ENCODE measurements at places on chromosomes 11 and 22.

- DNase-seq: no peak
- H3K4me1 ChIP-seq: peaks cover 7% of the 10 kb centered on the region
- H3K36me3 ChIP-seq: no peaks in the 10 kb centered on the region
- H3K27me3 ChIP-seq: no peaks in the 10 kb centered on the region
- no peak overlapping the region for H3K4me3 ChIP-seq
- H3K27ac ChIP-seq: no peak overlapping the region
Measured at GRCh38 chr22:34849965-34850364, 216.0 kb upstream of the ISX start.

DNA sequence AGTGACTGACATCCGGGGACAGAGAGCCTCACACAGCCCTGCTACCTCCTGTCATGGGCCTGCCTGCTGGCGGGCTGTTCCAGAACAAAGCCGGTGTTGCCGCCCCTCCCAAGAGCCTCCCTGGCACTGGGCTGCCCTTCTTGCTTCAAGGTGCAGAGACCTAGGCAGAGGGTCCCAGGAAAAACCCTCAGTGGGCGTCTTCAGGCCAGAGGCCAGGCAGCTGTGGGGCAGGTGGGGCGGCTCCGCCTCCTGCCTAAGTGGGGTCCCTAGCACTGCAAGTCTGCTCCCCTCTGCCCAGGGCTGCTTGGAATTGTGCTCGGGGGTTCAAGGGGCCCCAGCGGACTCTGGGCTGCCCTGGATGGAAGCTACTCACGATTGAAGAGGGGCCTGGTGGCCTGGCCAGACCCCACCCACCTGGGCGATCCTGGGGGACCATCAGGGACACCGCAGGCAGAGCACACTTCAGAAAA lies 20.4 kb upstream of the GNB1L start:
- H3K27ac ChIP-seq: no peak overlapping the region
- peaks cover 7% of the 10 kb centered on the region for H3K4me1 ChIP-seq
- no peaks in the 10 kb centered on the region for H3K36me3 ChIP-seq
- no peak overlapping the region for H3K4me3 ChIP-seq
- DNase-seq: no peak

DNA sequence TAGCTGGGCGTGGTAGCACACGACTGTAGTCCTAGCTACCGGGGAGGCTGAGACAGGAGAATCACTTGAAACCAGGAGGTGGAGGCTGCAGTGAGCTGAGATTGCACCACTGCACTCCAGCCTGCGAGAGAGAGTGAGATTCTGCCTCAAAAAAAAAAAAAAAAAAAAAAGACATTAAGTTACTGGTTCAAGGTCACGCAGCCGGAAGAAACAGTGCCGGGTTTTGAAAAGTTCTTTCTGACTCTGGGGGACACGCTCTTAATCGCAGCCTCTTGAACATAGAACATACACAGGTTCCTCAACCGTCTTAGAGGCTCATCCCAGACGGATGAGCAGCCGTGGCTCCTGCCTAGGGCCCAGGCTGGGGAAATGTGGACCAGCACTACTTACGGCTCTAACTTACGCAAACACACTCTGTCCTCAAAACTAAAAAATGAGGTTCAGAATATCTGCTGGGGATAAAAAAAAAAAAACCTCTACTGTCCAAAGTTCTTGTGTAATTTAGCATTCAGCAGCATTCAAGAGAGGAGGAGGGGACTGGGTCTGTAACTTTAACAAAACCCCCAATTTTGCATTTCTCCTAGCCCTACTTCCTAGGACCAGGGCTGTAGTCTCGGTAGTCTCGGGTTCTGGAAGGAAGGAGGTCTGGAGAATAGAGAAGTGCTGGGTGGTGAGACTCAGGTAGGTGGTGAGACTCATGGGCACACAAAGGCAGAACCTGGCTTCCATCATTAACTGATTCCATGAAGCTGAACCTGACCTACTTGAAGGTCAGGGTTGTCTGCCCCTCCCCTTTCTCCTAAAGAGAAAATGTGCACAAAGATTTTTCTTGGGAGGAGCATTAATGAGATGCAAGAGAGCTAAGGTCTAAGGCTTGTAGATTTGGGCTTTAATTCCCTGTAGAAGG lies 6.0 kb downstream of the SPTBN2 start:
- no peak overlapping the region for H3K4me3 ChIP-seq
- DNase-seq: no peak
- H3K27me3 ChIP-seq: peaks cover 39% of the 10 kb centered on the region
- H3K4me1 ChIP-seq: peaks cover 10% of the 10 kb centered on the region
- no peaks in the 10 kb centered on the region for H3K36me3 ChIP-seq

GRCh38 chr11:133019545-133020371 lies 512.5 kb downstream of the OPCML start:
- no peak for DNase-seq
- no peaks in the 10 kb centered on the region for H3K27me3 ChIP-seq
- H3K4me1 ChIP-seq: no peaks in the 10 kb centered on the region
- H3K27ac ChIP-seq: no peak overlapping the region
- H3K4me3 ChIP-seq: no peak overlapping the region

- no peak overlapping the region for H3K4me3 ChIP-seq
- DNase-seq: peak; percentile 87
- no peaks in the 10 kb centered on the region for H3K36me3 ChIP-seq
- no peak overlapping the region for H3K27ac ChIP-seq
- peaks cover 4% of the 10 kb centered on the region for H3K27me3 ChIP-seq
Measured at GRCh38 chr11:44286268-44286880, 23.6 kb downstream of the ALX4 start.

DNA sequence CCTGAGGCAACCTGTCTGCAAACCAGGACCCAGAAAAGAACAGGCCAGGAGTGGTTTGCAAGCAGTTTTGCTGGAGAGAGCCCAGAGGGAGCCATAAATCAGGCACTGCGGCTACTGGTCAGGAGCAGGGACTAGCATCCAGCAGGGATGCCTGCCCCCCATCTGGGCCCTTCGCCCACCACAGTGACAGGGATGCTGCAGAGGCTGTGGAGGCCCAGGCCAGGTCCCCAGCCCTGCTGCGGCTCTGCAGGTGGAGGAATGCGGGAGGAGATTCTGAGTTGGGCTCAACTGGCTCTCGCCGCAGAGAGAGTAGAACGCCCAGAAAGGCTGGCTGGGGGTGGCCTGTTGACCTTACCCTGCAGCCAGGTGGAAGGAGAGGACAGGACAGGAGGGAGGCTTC lies 16.4 kb upstream of the NEFH start:
- peaks cover 4% of the 10 kb centered on the region for H3K27me3 ChIP-seq
- H3K4me3 ChIP-seq: no peak overlapping the region
- no peaks in the 10 kb centered on the region for H3K4me1 ChIP-seq
- no peaks in the 10 kb centered on the region for H3K36me3 ChIP-seq
- no peak overlapping the region for H3K27ac ChIP-seq
- DNase-seq: no peak
